ENCODE measurements at places on chromosomes 1 and 21.

DNA sequence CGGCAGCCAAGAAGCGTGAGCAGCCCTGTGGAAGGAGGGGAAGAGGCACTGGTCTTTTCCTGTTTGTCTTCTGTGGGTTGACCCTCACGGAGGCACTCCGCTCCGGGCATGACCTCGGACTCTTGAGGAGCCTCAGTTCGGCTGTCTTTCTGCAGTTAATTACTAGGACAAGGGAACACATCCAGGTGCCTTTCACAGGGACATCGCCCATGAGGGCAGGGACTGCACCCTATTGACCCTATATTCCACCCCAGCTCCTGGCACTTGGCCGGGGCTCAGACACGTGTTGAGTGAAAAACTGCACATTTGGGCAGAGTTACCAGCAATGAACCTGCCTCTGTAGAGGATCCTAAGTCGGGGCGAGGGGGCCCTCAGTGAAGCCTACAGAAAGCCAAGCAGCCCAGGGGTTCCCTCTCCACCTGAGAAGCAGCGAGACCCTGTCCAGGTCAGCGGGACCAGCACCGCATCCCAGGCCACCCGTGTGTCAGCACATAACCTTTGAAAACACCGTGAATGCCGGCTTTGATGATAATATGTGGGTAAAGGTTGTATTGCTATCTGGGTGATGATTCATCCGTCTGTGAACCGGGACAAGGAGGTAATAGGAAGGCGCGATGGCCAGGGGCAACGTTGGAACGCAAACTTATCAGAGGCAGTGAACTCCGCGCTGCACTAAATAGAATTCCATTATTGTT is 161.4 kb upstream of the ARHGEF16 start:
- no peak for DNase-seq

- DNase-seq, result no peak
These were observed 554.1 kb upstream of the OLFM3 start for GRCh38 chr1:102550729-102551384.

DNA sequence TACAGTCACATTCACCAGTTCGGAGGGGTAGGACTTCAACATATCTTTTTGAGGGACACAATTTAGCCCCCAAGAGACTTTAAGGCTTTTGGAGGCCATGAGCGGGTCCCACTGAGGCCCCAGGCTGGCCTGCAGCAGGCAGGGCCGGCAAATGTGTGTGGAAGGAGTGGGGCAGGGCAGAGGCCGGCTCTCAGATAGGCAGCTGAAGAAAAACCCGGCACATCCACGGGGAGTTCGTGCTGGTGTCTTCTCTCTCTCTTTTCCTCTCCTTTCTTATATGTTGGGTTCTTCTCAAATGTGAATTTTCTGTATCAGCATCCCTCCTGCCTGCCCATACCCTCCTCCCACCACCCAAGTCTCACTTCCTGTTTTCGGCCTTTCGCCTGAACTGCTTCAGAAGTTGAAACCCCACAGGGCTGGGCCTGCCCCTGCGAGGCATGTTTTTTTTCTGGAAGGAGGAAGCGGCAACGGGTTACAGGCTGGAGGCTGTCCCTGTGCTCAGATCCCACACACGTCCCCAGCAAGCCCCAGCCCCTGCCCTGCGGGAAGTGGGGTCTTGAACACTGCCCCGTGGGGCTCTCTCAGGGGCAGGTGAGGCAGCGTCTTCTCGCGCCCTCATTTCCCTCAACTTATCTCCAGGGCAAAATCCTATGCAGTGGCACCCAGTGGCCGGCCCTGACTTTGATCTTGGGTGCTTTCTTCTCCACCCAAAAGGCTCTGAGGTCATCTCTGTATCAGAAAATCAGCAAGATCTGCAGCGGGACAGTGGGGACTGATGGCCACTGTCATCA is 9.7 kb upstream of the UMODL1 start:
- DNase-seq, result no peak

DNA sequence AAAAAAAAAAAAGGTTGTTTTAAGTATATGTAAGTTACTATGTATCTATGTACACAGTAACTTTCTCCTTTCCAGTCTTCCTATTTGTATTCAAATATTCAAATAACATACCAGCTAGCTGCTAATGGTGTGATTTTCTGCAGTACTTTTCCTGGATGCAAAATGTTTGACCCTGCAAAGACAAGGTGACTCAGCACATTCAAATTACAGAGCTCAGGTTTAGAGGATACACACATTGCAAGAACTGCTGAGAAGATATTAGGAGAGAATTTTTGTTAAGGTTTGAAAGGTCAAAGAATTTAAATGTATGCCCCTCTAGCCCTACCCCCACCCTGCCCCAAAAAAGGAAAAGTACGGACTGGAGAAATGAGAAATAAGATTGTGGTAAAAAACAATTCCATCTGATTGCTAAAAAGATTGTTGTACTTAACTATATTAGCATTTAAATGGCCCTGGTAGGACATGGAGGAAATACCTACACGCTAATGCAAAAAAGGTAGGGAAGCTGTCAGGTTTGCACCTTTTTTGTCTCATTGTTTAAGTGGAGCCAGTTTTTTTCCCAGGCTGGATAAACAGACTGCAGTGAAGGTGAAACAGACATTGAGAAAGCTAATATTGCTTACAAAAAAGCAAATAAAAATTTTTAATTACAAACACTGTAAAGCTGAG is 45.6 kb downstream of the ZNF281 start:
- DNase-seq, result no peak

- no peak for DNase-seq
These were observed 972 bp upstream of the KDM4A start for GRCh38 chr1:43648876-43649477.

- DNase-seq, result no peak
These were observed 338.5 kb downstream of the KCTD3 start for GRCh38 chr1:215905493-215906115.

DNA sequence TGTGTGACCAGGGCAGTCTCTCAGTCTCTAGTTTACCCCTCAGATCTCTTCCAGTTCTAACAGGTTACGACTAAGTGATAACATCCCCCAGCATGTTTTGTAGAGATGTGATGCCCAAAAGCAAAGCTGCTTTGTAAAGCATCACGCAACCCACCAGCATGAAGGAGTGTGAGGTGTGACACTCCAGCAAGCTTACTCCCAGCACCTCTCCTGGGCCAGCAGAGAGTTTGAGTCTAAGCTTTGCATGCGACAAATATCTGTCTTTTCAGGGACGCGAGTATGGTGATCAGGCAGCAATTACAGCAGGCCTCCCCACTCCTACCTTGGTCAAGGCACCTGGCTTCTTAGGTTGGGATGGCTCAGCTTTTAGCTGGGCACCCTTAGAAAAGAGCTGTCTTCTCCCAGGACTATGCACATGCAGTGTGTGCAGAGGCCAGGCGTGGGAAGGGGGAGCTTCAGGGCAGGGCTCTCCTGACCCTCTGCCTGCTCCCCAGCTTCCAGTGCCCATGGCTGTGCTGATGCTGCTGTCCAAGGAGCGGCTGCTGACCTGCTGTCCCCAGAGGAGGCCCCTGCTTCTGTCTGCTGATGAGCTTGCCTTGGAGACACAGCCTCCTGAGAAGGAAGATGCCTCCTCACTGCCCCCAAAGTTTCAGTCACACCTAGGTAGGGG is 48.2 kb downstream of the ELK4 start:
- no peak for DNase-seq

GRCh38 chr1:109427171-109427467 is 871 bp upstream of the PSMA5 start:
- no peak for DNase-seq

GRCh38 chr1:62395291-62395690 is 41.6 kb upstream of the USP1 start:
- DNase-seq, result no peak

DNA sequence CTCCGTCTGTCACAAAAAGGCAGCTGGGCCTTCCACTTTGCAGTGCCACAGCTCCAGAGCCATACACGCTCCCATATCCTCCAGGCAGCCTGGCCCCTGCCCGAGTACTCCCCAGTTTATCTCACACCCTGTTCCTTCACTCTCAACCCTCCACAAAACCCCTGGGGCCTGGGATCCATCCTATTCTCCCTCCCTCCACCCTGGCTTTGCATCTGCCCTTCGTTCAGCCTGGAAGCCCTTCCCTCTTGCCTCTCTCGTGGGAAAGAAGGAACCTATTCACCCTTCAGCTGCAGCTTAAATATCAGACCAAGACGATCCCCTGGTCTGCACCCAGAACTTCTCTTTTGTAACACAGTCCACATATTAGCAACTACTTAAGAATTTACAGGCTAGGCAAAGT is 56.7 kb downstream of the CAMK2N1 start:
- no peak for DNase-seq

DNA sequence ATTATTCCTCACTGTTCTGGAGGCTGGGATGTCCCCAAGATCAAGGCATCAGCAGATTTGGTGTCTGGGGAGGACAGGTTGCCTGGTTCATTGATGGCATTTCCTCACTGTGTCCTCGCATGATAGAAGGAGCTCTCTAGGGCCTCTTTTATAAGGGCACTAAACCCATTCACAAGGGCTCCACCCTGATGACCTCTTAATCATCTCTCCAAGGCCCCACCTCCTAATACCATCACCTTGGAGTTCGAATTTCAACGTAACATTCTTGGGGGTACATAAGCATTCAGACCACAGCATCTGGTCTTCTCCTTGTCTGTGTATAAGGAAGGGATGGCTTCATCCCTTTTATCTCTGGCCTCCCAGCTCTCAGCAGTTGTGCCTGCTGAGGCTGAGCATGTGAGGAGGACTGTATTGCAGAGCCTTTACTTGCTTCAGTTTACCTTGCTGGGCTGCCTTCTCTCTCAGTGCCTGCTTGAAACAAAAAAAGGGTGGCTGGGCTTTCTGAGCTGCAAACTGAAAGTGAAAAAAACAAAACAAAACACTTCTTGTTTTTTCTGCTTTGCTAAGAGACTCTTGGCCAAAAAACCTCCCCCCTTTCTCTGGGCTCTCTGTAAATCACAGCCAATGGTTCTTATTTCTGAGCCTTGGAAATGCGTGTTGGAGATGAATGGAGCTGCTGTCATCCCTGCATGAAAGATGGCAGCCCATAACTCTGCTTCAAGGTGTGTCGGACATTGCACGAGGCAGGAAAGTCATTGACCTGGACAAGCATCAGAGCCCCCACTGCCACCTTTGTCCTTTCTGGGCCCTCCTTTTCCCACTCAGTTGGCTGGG is 75.8 kb downstream of the RHOU start:
- DNase-seq, result no peak

DNA sequence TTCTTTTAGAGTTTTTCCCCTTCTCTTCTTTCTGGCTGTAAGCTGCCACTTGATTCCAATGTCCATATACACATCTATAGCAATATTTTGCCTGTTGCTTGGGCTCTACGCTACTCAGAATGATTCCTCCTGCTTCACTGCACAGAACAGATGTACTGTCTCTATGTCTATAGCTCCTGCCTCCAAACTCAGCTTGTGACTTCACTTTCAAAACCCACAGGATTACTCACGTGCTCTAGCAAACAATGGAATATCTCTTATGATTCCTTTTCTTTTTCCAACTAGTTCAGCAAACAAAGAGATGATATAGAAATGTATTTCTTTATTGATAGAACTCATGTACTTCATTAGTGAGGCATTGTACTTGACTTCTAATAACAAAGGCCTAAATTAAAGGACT is 80.5 kb upstream of the SOX13 start:
- DNase-seq, result no peak

DNA sequence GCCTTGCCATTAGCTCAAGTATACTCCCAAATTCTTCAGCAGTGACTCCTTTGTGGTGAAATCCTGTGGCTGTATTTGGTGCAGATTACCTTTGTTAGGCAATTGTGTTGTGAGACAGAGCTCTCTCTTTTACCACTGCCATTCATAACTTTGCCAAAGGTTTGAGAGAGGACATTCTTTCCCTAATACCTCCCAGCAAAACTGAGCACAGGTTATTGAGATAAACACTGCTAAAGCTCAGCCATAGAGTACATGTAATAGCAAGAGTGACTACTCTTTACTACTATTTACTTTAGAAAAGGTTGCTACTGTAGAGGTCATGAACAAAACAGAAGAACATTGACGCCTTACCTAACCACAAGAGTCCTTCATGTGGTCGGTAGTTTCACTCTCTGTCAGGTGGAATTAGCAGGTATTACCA is 514.0 kb upstream of the ADAMTS5 start:
- DNase-seq, result no peak

GRCh38 chr1:113891631-113892220 is 4.3 kb upstream of the BCL2L15 start:
- DNase-seq, result no peak

- no peak for DNase-seq
These were observed 14.7 kb upstream of the TRAF3IP3 start for GRCh38 chr1:209741193-209741592.

- no peak for DNase-seq
These were observed at the start of gene NAV1 for GRCh38 chr1:201538612-201539551. Gene NAV1, plus strand, starts transcription at chr1:201539127. Its CDS starts 83,758 bp downstream, at chr1:201622885.

DNA sequence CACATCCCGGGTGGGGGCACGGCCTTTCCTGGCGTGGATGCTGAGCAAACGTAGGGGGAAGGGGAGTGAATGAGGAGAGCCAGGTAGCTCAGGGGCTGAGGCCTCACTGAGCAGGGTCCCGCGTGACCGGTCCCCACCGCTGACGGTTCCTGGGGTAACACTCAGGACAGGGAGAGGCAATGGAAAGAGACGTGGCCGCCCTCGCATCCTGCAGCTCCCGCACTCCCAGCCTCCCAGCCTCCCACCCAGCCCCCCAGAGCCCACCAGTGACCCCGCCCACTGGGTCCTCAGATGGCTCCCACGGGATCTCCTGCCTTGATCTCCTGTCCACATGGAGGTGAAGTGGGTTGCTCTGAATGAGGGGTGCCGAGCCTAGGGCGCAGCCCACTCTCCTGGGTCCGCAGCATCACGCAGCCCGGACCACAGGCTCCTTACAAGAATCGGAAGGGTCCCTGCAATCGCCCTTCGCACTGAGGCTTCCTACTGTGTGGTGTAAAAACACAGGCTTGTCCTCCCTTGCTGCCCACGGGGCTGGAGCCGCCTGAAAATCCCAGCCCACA is 2.4 kb downstream of the TSPEAR start:
- DNase-seq, result no peak

GRCh38 chr21:43825242-43825935 is 36.0 kb downstream of the RRP1 start:
- no peak for DNase-seq

GRCh38 chr1:226659641-226660040 is 79.4 kb downstream of the ITPKB start:
- DNase-seq, result no peak

DNA sequence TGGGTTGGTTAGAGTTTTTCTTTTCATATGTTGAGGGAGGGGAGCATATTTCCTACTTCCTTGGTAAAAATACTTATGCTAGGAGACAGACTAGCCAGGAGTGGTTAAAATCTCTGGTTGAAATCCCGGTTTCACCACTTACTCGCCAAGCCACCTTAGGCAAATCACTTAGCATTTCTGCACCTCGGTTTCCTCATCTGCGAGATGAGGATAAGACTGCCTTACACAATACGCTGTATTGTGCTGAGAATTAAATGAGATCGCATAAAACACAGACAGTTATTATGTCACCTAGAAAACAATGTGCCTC is 1.4 kb downstream of the IFFO2 start:
- DNase-seq, result no peak

All from stimulated activated CD4-positive, alpha-beta T cell treated with anti-CD3 and anti-CD28 coated beads, Interleukin-15, amount 100 ng/mL, for 1 hour (primary cell).